ENCODE measurements at places on chromosomes 13 and 19.

- no peak for DNase-seq
Measured at GRCh38 chr13:63184693-63185092, 1769.0 kb upstream of the PCDH20 start.

- no peak for DNase-seq
Measured at GRCh38 chr13:36347531-36348210, 1.5 kb upstream of the SPART start.

DNA sequence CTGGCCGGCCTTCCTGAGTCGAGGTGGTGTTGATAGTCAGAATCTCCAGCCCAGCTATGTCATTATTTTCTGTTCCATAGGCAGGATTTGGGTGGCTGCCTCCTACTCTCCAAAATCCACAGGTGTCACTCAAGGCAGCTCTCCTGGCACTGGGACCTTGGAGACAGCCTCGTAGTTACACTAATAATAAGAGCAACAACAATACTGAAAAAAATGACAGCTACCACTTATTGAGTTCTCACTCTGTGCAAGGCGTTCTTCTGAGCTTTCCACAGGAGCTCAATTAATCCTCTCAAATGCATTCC, 12.2 kb upstream of the KLK12 start:
- DNase-seq, result no peak

GRCh38 chr19:30076751-30077670, 135.0 kb downstream of the URI1 start:
- DNase-seq, result no peak

- no peak for DNase-seq
Measured at GRCh38 chr19:58582985-58583384, 9.8 kb upstream of the MZF1 start.

GRCh38 chr19:16160445-16160942, 12.8 kb downstream of the CIB3 start:
- no peak for DNase-seq

GRCh38 chr13:104382951-104383350, 1316.7 kb upstream of the SLC10A2 start:
- no peak for DNase-seq

GRCh38 chr13:94813920-94814475, 101.7 kb upstream of the SOX21 start:
- DNase-seq, result no peak

GRCh38 chr13:25874907-25875306, 176.9 kb downstream of the SHISA2 start:
- peak; percentile 27 for DNase-seq

- DNase-seq, result no peak
Measured at GRCh38 chr19:38840583-38840968, 9.0 kb upstream of the ECH1 start.

DNA sequence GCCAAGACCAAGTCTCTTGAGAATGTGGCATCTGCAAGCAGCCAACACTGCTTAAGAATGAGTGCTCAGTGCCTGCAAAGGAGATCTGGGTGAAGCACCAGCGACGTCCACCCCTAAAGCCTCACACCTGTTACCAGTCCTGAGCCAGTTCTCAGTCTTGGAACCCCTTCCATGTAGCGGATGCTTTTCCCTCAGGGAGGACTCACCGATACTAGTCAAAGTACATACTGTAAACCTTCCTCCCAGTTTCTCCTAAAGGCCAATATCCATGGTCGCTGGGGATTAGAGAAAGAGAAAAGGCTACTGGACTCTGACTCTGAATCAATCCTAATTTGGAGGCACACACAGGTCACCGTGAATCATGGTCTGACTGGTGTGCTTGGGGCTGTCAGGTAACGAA, 4.2 kb upstream of the PTPRH start:
- DNase-seq, result no peak

DNA sequence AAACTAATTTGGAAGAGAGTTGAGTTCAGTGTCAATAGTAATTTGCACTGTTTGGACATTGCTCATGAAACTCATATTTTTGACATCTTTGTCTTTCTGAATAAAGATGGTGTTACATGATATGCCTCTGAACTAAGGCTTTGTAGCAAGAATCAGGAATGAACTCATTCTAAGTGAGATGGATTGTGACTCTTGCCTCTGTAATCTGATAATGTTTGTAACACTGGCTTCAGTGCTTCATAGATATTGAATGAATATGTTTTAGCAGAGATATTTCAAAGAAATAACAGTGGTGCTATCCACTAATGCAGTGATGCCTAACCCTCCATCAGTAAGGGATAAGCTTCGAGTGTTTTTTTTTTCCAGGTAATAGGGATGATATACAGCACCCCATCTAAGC, 32.9 kb downstream of the TEX26 start:
- no peak for DNase-seq

DNA sequence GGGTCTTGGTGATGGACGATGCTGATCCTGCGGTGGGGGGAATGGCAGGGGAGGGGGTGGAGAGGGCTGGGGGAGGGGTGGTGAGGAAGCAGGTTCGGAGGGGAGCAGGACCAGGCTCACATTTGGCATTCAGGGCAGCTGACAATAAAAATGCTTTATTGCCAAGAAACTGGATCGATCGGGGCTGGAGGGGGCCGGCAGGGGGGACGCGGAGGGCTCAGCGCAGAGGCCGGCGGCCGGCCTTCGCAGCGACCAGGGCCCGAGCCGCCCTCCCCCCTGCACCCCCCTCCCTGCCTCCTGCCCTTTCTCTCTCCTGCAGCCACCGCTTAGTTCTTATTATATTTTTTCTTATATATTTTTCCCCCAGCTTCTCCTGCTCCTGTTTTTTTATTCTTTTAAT, 18.1 kb upstream of the POU2F2 start:
- no peak for DNase-seq

GRCh38 chr19:39247701-39248664, 673 bp downstream of the IFNL4 start:
- no peak for DNase-seq

DNA sequence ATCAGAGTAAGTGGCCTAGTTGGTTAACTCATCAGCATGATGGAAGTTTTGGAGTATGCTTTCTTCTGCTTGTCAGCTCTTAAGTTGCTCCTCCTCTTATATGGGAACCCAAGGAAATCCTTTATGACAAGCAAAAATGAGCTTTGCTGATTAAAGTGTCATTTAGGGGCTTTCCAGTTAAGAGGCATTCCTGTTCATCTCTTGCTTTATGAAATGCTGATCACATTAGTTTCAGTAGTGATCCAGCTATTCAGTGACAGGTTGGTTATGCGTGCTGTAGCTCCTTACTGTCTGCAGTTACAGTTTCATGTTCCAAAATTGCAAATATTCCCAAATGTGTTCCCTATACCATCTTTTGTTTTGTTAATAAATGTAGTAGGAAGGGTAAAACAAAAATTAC, 146.6 kb downstream of the CDK8 start:
- no peak for DNase-seq

GRCh38 chr19:6211632-6212402, 68.0 kb downstream of the MLLT1 start:
- DNase-seq, result no peak

DNA sequence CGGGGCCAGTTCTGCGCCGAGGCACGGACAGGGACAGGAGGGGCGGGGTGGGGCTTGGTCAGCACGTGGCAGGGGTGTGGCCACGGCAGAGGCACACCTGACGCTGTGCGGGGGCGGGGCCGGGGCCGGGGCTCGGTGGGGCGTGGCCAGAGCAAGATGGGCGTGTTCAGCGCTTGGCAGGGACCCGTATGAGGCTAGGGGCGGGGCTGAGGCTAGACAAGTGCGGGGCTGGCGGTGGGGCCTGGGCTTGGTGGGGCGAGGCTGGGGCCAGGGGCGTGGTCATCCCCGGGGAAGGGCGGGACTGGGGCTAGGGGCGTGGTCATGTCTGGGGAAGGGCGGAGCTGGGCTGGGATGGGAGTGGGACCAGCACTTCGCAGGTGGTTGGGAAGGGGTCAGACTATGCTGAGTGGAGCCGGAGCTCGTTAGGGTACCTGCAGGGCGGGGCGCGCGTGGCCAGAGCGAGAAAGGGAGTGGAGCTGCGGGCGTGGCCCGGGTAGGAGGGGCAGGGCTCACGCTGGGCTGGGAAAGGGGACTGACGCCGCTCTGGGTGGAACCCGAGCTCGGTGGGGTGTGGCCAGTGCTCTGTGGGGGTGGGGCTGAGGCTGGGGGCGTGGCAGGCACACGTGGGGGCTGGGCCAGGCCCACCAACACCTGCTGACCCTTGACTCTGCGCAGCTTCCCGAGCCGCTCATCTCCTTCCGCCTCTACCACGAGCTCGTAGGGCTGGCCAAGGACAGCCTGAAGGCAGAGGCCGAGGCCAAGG, 12.8 kb downstream of the POLR2E start:
- no peak for DNase-seq

GRCh38 chr19:16920816-16921529, 32.2 kb downstream of the F2RL3 start:
- no peak for DNase-seq

DNA sequence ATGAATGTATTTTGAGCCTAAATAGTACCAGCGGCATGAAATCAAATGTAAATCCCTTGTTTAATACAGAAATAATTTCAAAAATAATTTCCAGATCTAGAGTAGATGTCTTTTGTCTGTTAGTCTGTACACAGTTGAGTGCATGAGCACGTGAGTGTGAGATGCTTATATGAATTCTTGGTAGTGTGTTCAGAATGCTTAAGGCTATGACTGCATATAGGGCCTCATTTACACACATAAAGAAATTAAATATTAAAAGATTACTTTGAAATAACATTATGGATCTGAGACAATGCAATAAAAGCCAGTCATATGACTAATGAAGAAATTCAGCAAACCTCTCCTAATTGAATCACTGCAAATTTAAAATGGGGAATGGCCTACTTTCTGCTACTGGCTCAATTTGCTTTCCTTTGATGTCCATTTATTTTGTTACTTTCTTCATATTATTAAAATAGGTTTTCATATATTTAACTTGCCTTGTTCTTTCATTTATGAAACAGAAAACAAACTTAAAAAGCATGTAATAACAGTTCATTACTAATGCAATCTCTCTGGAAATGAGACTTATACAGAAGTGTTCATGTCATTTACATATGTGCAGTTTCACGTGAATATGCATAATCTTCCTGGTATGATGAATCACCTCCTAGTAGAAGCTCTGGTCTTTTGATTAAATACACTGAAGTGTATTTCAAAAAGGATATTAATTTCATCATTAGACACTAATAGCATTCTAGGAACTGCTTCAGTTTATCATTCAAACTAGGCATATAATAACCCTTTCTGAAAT, 4.5 kb downstream of the AMER2 start:
- no peak for DNase-seq

DNA sequence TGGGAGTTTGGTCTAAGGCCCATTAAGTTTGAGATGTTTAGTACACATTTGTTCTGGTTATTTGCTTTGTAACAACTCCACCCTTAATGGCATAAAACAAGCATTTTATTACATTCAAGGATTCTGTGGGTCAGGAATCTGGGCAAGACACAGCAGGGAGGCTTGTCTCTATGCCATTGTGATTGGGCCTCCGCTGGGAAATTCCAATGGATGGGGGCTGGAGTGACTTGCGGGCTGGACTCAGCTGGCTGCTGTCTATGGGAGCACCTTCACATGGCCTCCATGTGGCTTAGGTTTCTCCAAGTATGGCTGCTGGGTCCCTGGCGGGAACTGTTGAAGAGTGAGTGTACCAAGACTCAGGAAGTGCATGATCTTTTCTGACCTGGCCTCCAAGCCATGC, 159.0 kb downstream of the PAN3 start:
- DNase-seq, result no peak

DNA sequence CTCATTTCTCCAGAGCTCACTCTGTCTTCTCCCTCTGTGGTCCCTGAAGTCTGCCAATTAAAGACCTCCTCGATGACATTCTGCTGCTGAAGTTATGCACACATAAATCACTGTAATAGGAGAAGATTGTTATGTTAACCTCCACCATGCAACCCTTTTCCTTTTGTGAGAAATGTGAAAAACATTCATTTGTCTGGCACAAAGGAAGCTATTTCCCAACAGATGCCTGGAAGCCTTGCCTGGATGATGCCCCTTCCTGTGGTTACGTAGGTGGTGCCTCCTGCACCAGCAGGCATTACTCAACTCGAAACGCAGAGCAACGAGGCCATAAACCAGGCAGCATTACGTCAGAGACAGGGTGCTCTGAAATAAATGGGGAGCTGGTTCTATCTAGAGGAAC, 327.4 kb upstream of the ZNF507 start:
- DNase-seq, result no peak

- no peak for DNase-seq
Measured at GRCh38 chr13:29539856-29540255, 55.6 kb downstream of the SLC7A1 start.

GRCh38 chr13:56720841-56721240, 419.9 kb upstream of the PRR20A start:
- no peak for DNase-seq

GRCh38 chr13:29589967-29590366, 5.5 kb downstream of the SLC7A1 start:
- no peak for DNase-seq

- DNase-seq, result no peak
Measured at GRCh38 chr19:20662421-20663105, 1.2 kb upstream of the ZNF626 start.

GRCh38 chr13:95059306-95059705, 241.9 kb downstream of the ABCC4 start:
- DNase-seq, result no peak

GRCh38 chr19:14059093-14059480, 2.8 kb downstream of the PALM3 start:
- DNase-seq, result no peak

DNA sequence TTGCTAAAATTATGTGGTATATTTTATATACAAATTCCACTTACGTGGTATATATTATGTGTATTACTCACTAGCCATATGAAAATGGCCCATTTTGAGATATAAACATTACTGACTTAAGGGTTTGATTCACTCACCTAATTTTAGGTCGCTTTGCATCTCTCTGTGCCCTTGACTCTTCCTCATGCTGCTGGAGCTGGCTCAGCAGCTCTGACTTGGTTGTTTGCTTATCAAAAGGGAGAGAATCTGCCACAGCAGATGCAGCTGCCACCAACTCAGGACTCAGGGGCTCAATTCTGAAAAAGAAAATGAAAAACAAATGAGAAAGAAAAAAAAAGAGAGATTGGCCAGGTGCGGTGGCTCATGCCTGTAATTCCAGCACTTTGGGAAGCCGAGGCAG, 12.2 kb downstream of the MRPS31 start:
- DNase-seq, result no peak

All from stimulated activated CD8-positive, alpha-beta memory T cell treated with anti-CD3 and anti-CD28 coated beads, Interleukin-4, amount 100 ng/mL, for 24 hours (primary cell).